ENCODE measurements at places on chromosomes 5 and 9.
A peak's percentile ranks its signal among the peaks of the same experiment; 100 is the strongest.

GRCh38 chr9:110517483-110517882 is 62.1 kb downstream of the SVEP1 start:
- no peak for DNase-seq

GRCh38 chr5:93070938-93071337 is 510.1 kb downstream of the NR2F1-AS1 start:
- DNase-seq: no peak

DNA sequence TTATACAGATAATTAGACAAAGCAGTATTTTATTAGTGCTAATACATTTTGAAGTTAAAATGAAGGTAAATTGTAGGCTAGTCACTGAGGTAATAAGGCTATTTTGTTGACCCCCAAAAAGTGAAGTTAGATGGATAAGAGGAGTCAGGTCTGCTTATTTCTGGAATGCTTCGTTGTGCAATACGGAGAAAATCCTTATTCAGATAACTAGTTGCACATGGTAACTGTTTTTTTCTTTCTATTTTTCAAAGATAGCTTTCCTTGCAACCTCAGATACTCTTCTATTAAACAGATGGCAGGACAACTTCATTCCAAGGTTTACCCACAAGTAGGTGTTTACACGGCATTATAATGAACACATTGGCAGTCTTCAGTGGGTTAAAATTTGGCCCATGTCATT is 101.1 kb downstream of the TMEM174 start:
- DNase-seq: no peak

GRCh38 chr9:2623288-2624050 is 1.9 kb downstream of the VLDLR start:
- DNase-seq: peak; percentile 42

DNA sequence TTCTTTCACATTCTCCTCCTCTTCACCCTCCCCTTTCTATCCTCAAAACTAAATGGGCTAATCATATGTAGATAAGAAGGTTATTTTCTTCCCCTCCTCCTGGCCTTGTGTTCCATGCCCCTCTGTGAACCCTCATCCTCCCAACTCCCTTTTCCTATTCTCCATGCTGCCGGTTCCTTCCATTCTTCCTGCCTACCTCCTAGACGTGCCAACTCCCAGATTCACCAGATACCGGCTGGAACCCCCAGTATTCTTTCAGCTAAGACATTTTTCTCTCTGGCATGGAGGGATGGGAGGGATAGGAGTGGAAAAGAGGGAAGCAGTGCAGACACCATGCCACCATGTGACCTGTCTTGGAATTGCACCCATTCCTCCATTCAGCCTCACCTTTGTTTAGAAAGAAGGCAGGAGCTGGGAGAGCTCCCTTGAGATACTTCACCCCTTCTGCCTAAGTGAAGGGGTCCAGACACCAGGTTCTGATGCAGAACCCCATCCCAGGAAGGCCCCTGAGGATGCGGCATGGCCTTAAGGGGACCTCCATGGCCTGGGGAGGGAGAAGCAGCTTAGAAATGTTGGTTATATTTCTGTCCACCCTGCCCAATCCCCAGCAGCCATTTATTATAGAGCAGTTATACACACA is 4.8 kb downstream of the DNAJB5 start:
- DNase-seq: no peak

- no peak for DNase-seq
Measured at GRCh38 chr5:10853154-10853553, 92.1 kb upstream of the DAP start.

DNA sequence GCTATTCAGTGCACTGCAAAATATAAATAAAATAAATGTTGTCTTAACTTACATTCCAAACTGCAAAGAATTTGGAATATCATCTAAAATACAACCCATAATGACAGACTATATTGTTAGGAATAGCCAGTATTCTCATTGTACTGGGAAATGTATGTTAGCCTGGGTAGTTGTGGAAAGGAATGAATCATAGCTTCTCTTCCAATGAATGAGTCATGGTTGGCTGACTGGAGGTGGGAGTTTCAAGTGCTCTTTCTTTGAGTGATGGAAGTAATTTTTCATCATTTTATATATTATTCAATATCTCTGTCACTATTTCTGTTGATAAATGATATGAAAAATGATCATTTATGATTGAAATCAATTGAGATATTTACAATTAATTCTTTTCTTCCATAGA is 158.6 kb upstream of the ARRDC3 start:
- DNase-seq: no peak

- DNase-seq: no peak
Measured at GRCh38 chr5:149254506-149254905, 17.2 kb upstream of the AFAP1L1 start.

DNA sequence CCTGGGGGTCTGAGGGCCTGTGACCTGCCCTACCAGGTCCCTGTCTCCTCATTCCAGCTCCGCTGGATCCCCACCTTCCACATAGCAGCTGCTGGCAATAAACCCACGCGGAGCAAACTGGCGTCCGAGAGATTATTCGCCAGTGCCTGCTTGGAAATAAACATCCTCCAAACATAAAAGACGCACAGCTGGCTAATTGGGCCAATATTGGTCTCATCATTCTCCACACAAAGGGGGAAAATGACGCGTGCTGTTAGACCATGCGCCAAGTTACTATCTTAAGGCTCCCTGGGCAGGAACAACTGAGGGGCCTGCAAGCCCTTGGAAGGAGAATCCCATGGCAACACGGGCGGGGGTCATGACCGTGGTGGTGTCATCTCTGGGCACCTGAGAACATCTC is 73.3 kb upstream of the SARDH start:
- no peak for DNase-seq
